GM12891 (cell line): ENCODE measurements at places on chromosomes 11 and 22.

DNA sequence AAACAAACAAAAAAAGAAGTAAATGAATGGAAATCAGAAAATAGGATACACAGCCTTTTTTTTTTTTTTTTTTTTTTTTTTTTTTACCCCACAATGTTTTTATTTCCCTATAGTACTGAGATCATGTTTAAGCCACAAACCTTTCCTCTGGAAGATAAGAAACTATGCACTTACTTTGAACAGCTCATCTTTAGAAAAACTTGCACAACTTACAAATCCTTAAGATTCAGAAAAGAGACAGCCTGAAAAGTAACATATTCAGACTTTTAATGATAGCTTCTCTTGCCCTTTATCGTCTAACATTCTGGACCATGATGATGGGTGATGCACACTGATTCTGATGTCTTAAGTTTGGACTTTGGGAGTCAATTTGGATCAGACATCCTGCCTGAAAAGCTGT is 80.3 kb downstream of the TNRC6B start:
- DNase-seq: no peak

- DNase-seq: peak; percentile 95
Measured at GRCh38 chr11:61509043-61510029, 787 bp downstream of the LRRC10B start.

GRCh38 chr22:23762842-23763578 is at the start of gene C22orf15:
TSS of gene C22orf15 (plus strand) at chr22:23762990. CDS start at chr22:23763307, 317 bp downstream.
- DNase-seq: no peak

- DNase-seq: no peak
Measured at GRCh38 chr22:46041642-46042041, 64.7 kb upstream of the WNT7B start.
